ENCODE measurements at places on chromosomes 5 and 9.

- DNase-seq: no peak
Measured at GRCh38 chr5:60228676-60229075, 335.1 kb upstream of the PDE4D start.

DNA sequence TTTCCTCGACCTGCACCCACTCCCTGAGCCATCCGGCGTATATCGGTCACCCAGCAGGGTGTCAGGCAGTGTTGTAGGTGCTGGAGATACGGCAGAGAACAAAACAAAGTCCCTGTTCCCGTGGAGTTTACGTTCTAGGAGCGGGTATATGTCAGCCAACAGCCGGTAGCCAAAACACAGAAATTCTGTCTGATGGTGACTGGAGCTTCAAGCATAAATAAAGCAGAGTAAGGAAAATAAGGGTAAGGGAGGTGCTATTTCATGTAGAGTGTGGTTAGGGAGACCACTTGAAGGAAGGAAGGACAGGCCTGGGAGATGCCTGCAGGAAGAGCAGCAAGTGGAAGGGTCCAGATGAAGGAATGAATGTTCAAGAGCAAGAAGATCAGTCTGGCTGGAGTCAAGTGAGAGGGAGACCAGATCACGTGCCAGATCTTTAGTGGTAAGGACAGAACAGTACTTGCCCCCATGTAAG is 783 bp upstream of the ZFR start:
- no peak for DNase-seq

GRCh38 chr5:80736730-80737129 is 81.9 kb upstream of the DHFR start:
- DNase-seq: no peak

DNA sequence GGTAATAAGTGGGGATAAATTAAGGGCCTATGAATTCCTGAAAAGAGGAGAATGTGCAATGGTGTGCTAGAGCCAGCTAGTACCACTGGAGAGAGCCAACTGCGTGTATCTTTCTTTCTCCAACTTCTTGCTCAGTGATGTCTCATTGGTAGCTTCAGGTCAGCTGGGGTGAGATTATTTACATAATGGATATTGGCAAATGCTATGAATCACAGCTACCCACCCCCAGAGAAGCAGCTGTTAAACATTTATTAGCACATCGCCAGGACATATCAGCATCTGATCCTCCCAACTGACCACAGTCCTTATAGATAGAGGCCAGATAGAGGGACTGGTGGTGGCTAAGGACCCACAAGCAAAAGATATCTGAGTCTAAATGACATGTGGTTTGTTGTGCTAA is 421.3 kb downstream of the ACTL7B start:
- no peak for DNase-seq

GRCh38 chr9:68668127-68668526 is 36.9 kb upstream of the PIP5K1B start:
- DNase-seq: no peak

DNA sequence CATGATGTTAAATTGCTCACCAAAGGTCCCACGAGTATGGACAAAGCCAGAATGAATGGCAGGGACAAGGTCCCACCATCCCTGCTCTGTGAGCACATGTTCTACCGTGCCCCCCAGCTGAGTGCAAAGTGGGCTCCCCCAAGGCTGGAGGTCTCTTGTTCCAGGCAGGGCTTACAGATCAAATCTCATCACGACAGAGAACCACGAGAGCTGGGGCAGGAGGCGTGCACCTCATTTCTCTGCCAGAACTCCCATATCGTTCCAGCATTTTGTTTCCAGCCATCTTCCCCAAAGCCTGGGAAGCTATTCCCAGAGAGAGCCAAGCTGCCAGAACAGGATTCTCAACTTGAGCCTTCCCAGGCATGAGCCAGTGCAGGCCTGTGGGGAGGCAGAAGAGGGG is 108.5 kb downstream of the ZNF354C start:
- DNase-seq: no peak

DNA sequence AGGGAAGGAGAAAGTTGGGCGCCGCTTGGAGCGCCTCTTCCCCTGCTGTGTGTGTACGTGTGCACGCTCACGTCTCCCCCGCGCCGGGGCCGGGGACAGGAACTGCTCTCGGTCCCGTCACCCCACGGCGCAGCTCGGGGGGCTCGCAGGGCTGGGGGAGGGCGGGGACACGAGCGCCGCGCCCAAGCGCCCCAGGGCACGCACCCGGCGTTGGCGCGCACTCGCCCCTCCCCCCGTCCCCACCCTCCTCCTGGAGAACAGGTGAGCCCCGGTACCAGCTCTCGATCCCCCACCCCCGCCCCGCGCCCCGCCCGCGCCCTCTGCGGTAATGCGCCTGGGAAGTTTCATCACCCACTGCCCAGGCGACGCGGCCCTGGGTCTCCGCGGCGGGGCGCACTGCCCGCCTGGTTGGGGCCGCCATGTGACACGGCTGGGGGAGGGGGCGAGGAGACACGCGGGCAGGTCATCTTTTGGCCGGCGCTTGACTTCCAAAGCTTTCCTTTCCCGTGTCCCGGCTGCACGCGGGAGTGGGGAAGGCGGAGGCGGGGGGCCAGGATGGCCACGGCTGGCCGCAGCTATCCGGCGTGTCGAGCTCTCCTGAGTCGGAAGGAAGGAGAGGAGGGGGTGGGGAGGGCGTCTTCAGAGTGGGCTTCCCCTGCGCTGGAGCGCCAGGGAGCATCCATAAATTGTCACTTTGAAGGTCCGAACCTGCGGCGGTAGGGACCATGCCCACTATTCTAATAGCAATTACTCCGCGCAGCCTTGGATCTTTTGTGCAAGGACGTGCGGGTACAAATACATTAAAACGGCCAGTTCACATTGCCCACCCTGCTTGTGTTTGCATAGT is 1.5 kb upstream of the STC2 start:
- no peak for DNase-seq

DNA sequence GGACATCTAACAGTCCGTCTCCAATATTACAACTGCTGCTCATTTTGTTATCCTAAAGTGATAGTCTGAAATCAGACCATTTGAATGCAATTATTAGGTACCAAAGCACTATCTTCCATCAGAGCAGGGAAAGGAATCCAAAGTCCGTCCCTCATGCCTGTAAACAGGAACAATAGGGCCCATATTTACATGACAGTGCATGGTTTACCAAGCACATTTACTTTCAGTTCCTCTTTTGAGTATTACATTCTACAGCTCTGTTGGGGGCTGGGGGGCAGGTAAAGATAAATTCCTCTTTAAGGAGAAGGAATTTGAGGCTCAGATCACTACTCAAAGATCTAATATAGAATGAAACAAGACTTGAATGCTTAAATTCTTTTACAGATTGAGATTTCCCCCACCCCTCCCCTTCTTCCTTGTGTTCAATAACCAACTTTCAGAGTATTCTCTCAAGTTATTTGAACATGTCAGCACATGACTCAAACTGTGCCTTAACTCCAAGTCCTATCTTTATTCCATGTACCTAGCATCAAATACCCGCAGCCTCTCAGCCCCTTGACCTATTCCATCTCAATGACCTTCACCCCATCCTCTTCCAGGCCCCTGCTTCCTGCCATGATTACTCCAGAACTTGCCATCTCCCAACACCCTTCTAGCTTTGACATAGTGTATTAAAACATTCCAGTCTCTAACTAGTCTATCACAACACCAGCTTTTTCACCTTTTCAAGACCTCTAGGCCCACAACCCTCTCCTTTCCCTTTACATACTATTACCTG is 71.0 kb downstream of the BRINP1 start:
- DNase-seq: no peak

- no peak for DNase-seq
Measured at GRCh38 chr5:169097374-169098326, 203.3 kb downstream of the SLIT3 start.

DNA sequence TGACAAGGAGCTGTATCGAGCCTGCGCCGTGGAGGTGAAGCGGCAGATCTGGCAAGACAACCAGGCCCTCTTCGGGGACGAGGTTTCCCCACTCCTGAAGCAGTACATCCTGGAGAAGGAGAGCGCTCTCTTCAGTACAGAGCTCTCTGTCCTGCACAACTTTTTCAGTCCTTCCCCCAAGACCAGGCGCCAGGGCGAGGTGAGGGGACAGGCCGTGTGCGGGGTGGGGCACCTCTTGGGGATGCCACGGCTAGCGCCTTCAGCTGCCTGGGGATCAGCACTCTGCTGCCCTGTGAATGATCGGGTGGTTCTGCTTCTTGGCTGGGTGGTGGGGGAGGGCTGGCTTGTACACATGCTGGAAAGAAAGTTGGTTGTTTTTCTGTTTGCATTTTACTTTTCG is 1.7 kb downstream of the NELFB start:
- no peak for DNase-seq

- no peak for DNase-seq
Measured at GRCh38 chr9:30677221-30677620, 1707.2 kb upstream of the ACO1 start.

- no peak for DNase-seq
Measured at GRCh38 chr9:98254228-98255060, 1.0 kb downstream of the TBC1D2 start.

DNA sequence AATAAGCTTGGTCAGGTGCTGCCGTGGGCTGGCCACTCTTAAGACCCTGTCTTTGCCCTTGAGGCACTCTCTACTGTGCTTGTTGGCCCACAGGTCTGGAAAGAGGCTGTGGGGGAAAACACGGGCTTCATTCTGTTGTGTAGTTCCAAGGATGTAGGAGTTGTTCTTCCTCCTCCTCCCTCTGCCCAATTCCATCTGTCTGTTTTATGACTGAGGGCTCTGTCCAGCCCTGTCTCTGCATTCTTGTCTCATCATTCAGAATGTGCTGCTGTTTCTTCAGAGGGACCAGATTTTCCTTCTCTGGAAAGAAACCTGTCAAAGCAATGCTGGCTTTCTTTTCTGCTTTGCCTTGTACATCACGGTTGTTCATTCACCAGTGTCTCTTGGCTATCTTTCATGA is 84.1 kb downstream of the MAP1B start:
- no peak for DNase-seq

Measured in central memory CD8-positive, alpha-beta T cell (primary cell).